Gastroesophageal sphincter (tissue), 4 donors: ENCODE measurements at places on chromosomes 16 and 17. TPM values are rescaled to one million over a fixed set of nuclear protein-coding genes. Genes with fewer than 3 reads are reported as not detected.

Gene PABPN1L
- total RNA-seq, result not detected

Gene CRYBA1
- total RNA-seq, result not detected

Gene CMTM1
- not detected for total RNA-seq

Gene PNPO
- 20.5 TPM for total RNA-seq

Gene NOXO1
- 1.1 TPM for total RNA-seq

DNA sequence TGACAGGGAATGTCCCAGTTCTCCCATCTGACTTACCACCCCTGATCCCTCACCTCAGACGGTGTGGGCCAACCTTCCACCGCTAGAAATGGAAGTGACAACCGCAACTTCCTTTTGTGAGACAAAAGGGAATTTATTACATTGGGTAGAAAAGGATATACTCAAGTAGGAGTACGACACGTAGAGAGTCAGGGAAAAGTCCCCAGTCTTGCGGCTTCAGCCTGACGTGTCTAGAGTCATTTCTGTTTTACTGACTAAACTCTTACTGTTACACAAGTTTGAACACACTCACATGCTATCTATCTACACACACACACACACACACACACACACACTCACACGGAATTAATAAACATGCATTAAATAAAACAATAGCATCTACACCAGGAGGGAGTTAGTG, 178.9 kb downstream of the COPRS start:
- ATAC-seq, result no peak

DNA sequence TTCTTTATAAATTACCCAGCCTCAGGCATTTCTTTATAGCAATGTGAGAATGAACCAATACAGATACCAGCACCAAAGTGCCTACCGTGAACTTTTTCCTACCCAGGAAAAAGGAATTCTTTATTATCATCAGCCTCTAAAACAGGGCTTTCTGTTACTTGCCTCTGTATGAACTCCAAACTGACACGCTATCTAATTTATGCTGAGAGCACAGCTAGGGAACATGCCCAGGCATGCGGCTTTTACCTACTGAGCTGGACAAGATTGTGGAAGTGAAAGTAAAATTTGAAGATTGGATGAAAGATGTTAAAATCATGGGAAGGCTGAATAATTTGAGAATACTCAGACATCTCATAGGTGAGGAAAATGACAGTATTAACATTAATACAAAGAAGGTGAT, 24.4 kb upstream of the ADCY9 start:
- ATAC-seq, result no peak

- no peak for ATAC-seq
Observed at GRCh38 chr17:45265821-45266220, 3.9 kb upstream of the SPATA32 start.
